ENCODE measurements at places on chromosomes 1 and 21. TPM values are rescaled to one million over a fixed set of nuclear protein-coding genes. Genes with fewer than 3 reads are reported as not detected.

Gene CAMK2N1
- 0.29 TPM for total RNA-seq

Gene FLG2
- not detected for total RNA-seq

Gene DCDC2B
- not detected for total RNA-seq

Gene CLCA4
- not detected for total RNA-seq

Gene GCSAML
- total RNA-seq, result not detected

- peak; percentile 87 for DNase-seq
Observed at GRCh38 chr1:52423771-52424170, 19.4 kb downstream of the PRPF38A start.

- DNase-seq, result no peak
Observed at GRCh38 chr1:30727824-30728223, 4.4 kb upstream of the MATN1 start.

DNA sequence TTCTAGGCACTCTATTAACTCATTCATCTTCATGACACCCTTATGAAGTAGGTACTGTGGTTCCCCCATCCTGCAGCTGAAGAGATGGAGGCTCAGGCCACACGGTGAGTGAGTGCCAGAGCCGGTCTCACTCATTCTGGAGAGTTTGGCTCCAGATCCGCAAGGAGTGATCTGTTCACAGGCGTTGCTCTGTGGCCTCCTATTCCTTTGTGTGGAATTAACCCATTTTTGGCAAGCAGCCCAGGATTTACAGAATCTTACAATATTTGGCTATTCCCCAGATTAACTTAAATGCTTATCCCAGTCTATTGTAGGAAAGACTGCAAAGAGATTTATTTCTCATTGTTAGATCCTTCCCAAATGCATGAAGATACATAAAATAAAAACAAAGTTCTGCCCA is 29.6 kb downstream of the KIAA0040 start:
- no peak for DNase-seq

- peak; percentile 18 for DNase-seq
Observed at GRCh38 chr21:46082963-46083790, 14.7 kb upstream of the COL6A2 start.

DNA sequence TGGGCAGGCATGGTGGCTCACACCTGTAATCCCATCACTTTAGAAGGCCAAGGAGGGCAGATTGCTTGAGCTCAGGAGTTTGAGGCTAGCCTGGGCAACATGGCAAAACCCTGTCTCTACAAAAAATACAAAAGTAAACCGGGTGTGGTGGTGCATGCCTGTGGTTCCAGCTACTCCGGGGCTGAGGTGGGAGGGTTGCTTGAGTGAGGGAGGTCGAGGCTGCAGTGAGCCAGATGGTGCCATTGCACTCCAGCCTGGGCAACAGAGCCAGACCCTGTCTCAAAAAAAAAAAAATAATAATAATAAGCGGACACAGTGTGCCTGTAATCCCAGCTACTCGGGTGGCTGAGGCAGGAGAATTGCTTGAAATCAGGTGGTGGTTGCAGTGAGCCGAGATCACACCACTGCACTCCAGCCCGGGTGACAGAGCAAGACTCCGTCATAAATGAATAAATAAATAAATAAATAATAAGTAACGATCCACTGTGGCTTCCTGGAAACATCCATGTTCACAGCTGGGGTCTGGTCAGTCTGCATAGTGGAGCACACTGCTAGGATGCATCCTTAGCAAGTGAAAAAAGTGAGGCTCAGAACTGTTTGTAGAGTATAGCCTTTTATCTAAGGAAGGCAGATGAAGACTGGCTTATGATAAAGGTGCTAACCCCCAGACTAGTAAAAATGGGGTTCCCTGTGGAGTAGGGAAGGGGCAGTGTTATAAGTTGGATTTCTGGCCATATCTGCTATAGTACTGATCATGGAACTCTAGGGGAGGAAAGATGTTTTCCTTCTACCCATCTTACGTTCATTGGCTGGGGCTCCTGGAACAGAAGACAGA is 15.7 kb downstream of the PKNOX1 start:
- DNase-seq, result peak; percentile 39

DNA sequence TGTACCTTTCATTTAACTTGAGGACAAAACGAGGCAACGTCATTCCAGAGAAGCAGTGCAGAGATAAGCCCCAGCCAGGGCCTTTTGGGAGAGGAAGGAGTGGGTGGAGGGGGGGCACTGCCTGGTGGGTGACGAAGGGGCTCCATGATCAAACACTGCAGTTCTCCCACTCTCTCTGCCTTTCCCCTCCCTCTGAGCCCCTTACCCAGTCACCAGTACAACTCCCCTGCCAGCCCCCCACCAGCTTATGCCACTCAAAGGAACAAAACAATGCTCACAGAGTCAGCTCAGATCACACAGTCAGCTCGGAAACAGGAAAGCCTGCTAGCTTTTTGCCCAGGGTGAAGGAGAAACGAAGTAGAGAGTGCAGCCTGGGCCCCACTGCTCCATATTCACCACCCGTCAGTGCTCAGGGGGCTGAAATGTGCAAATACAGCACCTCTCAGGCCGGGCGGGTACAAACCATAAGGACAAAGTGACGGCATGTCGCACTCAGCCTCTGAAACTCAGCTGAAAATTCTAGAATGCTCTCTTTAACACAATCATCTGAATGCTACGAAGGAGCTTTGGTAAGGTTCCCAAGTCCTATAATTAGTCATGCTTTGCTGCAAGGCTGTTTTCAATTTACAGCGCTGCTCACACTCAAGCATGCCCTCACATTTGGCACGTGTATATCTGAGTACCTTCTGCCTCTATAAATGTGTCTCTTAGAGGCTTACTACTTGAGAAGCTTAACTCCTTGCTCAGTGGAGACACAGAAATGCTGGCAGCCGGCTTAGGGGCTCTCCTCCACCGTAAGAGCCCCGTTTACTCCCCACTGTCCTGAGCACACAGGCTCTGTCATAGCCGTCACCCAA is 65.8 kb upstream of the RAB4A start:
- no peak for DNase-seq

- DNase-seq, result no peak
Observed at GRCh38 chr21:45998871-45999580, 17.5 kb downstream of the COL6A1 start.

DNA sequence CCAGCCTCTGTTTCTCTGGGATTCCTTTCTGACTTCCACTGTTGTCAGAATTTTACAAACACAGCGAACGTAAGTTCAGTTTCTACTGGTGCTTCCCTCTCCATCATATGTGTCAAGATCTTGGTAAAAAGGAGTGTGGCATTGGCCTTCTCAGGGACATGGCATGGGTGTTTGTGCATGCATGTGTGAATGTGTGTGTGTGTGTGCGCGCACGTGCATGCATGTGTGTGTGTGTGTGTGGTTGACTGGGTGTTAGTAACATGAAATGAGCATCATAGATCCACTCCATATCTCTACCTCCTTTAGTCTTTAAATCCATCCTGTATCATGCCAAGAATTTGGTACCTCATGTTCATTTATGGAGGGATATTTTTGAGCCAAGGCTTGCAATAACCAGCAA is 411.3 kb downstream of the NPHP4 start:
- no peak for DNase-seq

GRCh38 chr1:32151319-32151787 is 28.1 kb upstream of the TXLNA start:
- DNase-seq, result no peak

GRCh38 chr1:172278478-172278877 is 142.0 kb upstream of the C1orf105 start:
- no peak for DNase-seq

- no peak for DNase-seq
Observed at GRCh38 chr1:241532162-241532531, at the start of gene KMO. TSS of gene KMO (plus strand) at chr1:241532378. CDS start at chr1:241532445, 67 bp downstream.

- no peak for DNase-seq
Observed at GRCh38 chr21:44834951-44835646, 17.2 kb upstream of the SUMO3 start.

GRCh38 chr1:12148958-12149790 is 17.6 kb upstream of the TNFRSF1B start:
- no peak for DNase-seq

DNA sequence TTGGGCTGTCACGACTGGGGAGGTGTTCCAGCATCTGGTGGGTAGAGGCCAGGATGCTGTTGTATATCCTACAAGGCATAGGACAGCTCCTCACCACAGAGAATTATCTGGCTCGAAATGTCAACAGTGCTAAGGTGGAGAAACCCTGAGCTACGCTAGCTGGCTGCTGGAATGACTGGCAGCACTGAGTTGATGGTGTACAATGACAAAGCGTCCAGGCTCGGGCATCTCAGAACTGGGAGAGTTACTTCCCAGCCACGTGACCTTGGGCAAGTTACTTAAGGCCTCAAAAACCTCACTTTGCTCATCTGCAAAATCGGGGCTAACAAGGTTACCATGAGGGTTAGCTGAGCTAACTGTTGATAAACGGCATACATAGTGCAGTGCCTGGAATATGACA is 35.4 kb downstream of the GPR161 start:
- DNase-seq, result no peak

DNA sequence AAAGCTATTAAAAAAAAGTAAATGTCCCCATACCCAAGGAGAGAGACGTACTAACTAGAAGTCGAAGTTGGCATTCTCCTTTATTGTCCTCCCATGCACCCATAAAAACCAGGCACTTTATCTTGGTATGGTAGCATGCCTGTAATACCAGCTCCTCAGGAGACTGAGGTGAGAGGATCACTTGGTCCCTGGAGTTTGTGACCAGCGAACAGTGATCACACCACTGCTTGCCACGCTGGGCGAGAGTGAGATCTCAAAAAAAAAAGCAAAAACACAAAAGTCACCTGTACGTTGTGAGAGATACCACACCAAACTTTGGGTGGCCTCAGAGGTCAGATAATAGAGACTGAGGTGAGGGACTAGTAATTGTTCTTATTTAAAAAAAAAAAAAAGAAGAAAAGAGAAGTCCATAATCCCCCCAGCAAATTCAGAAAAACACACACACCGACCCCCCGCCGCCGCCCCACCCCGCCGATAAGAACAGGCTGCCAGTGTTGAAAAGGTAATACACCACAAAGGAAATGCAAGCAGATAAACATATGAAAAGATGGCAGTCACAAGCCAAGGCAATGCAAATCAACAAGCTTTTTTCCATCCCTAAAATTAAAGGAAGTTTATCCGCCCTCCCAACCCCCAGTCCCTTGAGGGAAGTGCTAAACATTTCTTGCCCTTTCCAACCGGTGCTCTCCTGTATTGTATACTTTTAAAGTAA is 3.6 kb downstream of the L1TD1 start:
- DNase-seq, result no peak
